ENCODE measurements at places on chromosomes 5 and 9.

DNA sequence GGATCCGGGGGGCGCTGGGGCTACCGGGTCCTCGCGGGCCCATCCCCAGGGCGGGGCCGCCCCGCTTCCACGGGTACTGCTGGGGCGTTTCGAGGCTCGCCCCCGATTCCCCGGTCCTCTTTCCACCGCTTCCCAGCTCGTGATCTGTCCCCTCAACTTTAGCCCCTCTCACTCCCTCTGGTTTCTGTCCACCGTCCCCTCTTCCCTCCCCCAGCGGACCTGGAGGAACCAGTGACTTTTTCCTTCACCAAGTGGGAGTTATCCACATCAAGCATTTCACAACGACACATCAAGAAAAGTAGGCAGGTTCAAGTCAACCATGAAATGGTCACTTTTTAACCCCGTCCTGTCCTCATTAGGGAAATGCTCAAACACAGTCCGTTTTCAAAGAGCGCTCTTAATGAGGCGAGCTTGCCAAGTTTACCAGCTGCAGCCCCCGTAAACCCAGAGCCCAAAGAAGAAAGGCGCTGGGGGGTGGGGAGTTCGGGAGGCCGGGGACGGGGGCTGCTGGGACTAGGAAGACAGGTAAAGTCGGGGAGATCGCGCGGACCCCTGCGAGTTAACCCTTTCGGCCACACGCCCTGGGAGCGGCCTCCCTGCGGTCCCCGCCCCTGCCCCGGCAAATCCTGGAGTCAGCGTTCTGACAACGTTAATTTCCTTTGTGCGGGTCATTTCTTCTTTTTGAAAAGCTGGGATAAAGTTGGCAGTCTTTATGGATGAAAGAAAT is 2.1 kb upstream of the NFIB start:
- DNase-seq = no peak

DNA sequence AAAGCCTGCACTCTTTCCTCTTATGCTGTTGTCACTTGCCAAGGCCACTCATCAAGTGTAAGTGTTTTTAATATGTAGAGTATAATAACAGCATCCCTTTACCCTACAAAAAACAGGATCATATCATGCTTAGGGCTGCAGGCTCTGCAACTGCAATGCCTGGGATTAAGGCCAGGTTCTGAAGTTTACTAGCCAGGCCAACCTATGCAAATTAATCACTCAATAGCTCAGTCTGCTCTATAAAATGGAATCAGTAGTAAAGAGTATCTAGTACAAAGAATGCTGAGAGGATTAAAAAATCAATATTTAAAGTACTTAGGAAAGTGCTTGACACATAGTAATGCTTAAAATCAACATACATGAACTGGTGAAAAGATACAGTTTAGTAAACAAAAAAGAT is 253.3 kb downstream of the EDIL3 start:
- DNase-seq = no peak

- DNase-seq = peak; percentile 73
These were observed 14.8 kb downstream of the SPTLC1 start for GRCh38 chr9:92100237-92100911.

DNA sequence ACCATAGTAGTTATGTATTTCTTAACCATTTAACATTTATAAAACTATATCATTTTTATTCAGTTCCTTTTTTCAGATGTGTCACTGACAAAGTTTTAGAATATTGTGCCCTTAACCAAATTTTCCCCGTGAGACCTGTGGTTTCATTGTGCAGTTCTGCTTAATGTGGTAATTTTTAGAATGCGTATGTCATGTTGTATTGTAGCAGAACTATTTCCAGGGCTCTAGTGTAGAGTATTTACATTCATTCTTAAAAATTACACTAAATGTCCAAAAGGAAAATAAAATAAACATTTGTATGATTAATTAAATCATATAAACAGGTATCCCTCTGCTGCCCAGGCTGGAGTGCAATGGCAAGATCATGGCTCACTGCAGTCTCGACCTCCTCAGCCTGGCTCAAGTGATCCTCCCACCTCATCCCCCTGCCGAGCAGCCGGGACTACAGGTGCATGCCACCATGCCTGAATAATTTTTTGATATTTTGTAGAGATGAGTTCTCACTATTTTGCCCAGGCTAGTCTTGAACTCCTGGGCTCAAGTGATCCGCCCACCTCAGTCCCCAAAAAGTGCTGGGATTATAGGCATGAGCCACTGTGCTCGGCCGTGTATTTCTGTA is 15.4 kb downstream of the SERINC5 start:
- no peak for DNase-seq

DNA sequence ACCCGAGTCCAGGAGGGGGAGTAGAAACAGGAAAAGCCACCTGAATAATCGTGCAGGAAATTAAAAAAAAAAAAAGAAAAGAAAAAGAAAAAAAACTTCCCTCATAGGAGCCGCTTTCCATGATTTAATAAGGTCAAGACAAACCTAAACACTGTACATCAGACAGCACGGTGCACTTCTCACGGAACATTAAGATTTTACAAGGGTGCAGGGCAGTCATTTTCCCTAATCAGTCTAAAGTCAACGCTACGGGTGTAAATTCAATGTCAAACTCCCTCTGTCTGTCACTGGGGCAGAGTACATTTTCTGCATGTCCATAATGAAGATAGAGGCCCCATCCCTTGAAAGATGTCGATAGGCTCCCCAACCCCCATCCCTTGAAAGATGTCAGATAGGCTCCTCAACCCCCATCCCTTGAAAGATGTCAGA is 139.7 kb downstream of the TSSK1B start:
- no peak for DNase-seq

DNA sequence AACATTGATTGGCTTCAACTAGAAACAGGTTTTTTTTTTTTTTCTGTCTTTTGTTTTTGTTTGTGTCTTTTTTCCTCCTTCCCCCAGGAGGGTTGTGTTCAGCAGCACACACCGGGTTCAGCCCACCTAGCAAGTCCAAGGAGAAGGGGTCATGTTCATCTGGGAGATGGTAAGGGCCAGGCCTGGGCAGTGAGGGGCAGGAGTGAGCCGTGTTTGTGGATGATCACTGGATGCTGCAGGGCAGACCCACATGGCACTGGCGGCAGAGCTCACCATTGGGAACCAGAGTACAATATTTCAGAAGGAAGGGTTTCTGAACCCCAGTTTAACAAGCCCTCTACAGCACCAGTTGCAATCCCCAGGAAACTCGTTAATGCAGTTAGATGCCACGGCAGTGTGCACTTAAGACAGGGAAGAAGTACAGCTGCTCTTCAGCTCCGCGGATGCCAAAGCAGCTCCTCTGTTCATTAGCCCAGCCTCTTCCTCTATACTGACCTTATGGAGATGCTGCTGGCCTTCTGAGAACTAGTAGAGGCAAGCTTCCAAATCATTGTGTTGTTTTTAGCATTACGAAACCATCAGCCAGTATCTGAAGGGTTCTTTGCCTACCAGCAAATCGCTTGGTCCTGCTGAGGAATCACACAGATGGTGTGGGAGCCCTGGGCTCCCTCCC is 508.2 kb upstream of the WWC1 start:
- DNase-seq = no peak

GRCh38 chr9:134179918-134180785 is 15.8 kb upstream of the RNU6ATAC start:
- DNase-seq = no peak

Data from HFFc6 (cell line).